ENCODE measurements at places on chromosomes 7 and 10.
A peak's percentile ranks its signal among the peaks of the same experiment; 100 is the strongest.

DNA sequence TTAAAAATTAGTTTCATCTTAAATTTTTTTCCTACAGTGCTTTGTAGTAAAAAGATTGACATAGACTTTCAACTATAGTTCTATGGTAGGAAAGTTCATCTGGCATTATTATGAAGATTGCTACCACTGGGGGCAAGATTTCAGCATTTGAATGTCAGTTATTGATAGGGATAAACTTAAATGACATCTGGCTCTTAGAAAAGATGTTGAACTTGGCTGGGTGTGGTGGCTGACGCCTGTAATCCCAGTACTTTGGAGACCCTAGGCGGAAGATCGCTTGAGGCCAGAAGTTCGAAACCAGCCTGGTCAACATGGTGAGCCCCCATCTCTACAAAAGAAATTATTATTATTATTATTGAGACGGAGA lies 1.4 kb upstream of the TRA2A start:
- DNase-seq, result peak; percentile 26

GRCh38 chr10:114285961-114286441 lies 46.9 kb downstream of the VWA2 start:
- DNase-seq, result no peak

GRCh38 chr7:155818820-155819168 lies 6.5 kb upstream of the SHH start:
- no peak for DNase-seq

GRCh38 chr10:36057180-36057579 lies 415.1 kb upstream of the FZD8 start:
- no peak for DNase-seq

DNA sequence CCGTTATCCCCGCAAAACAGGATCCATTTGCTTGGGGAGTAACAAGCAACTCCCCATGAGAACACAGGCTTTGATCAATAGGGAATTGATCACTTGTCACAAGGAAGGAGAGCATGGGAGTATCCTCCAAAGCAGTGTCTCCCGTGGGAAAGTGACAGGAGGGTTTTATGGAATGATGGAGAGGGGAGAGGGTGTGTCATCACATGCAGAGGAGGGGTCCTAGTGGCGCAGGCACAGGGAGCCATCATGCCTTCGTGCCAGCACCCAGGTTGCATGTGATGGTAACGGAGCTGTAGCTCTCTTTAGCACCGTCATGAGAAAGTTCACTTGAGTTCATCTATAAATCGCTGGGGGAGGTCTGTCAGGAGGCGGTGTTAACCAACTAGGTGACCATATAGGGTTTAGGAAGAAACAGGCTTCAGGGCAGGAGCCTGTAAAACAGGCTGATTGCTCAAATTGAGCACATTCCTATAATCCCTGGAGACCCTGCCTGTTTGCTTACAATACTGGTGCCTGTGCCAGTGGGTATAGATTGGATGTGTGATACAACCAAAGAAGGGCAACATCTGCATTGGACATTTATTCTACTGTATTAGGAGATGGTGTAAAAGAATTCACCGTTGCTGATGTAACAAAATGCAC lies 428.5 kb downstream of the GALNT17 start:
- no peak for DNase-seq

DNA sequence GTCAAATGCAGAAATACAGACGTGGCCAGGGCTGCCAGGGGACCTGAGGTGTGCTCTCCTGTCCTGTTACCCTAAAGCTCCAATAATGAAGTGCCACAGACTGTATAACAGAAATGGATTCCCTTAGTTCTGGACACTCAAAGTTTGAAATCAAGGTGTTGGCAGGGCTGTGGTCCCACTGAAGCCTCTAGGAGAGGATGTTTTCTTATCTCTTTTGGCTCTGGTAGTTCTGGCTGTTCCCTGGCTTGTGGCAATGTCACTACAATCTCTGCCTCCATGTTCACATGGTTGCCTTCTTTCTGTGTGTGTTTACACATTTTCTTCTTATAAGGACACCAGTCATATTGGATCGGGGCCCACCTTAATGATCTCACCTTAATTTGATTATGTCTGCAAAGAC lies 15.3 kb upstream of the EEPD1 start:
- DNase-seq, result no peak

All from ELR (cell line).